ENCODE measurements at places on chromosomes 3 and 15.

GRCh38 chr3:194805546-194805945 lies 119.9 kb downstream of the FAM43A start:
- no peak for DNase-seq

DNA sequence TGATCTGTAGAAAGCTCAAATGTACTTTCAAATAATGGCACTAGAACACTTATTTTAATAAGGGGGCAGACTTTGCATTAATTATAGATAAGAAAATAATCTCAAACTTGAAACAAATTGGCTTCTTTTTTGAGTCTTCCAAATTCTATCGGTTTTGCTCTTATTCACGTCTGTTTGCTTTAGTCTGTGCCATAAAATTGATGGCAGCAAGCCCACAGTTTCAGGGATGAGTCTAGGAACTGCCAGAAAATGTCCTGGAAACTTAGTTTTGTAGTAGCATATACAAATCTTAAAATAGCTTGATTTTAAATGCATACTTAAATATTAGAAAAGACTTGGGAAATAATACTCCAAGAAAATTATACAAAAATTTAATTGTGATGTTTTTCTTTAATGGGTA lies 39.7 kb downstream of the BCHE start:
- peak; percentile 5 for DNase-seq

GRCh38 chr3:180382638-180383180 lies 219.3 kb upstream of the TTC14 start:
- no peak for DNase-seq

GRCh38 chr3:9125278-9125951 lies 124.0 kb downstream of the SRGAP3 start:
- no peak for DNase-seq

DNA sequence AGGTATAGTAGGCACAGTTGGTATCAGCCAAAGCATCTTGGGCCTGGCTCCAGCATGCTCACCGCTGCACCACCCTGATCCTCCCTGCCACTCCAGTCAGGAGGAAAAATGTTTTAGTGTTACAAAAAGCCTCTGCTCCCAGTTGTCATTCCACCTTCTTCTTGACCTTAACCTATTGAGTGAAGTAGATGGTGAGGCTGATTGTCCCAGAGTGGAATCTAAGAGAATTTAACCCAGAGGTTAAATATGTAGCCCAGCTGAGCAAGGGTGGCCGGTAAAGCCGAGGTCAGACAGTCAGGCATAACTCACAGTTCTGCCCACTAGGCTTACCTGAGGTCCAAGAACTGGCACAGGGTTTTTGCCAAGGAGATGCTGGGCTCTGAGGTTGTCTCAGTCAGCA lies 30.7 kb upstream of the TNIK start:
- no peak for DNase-seq

DNA sequence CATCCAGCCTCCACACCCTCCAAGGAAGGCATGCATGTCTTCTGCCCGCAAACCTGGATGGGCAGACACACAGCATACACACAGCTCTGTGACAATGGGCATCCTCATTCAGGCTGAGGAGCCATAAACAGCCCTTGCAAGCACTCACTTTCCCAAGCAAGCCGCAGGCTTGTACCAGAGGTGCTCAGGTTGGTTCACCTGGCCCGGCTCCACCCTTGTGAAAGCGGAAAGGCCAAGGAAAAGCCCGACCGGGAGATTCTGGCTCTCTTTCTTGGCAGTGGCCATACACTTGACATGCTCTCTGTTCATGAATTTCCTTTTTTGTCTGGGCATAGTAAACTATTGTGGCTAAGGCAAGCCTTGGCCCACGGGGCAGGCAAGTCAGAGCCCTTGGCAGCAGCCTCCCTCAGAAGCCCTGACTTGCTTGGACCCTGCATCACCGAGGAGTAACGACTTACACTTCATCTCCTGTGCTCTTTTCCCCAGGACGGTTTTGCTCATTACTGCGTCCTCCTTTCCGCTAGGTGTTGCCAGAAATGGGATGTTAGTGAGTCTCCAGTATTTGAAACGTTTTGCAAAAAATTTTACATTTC lies 74.6 kb upstream of the BNC1 start:
- no peak for DNase-seq

DNA sequence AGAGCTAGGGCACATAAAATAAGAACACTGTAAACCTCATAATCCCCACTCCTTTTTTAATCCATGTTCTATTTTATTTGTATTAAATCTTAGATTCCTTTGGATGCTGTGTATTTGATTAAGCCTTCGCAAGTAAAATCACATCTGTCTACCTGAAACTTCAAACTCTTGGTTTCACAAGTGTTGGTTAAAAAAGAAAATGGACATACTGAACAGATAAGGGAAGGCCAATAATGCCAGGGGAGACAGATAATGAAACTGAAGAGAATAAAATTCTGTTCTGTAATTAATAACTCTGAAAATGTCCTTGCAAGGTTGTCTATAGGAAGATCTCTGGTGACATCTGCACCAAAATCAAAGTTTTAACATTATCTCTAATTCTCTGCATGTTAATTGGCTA lies 114.2 kb downstream of the ULK4 start:
- DNase-seq: no peak

DNA sequence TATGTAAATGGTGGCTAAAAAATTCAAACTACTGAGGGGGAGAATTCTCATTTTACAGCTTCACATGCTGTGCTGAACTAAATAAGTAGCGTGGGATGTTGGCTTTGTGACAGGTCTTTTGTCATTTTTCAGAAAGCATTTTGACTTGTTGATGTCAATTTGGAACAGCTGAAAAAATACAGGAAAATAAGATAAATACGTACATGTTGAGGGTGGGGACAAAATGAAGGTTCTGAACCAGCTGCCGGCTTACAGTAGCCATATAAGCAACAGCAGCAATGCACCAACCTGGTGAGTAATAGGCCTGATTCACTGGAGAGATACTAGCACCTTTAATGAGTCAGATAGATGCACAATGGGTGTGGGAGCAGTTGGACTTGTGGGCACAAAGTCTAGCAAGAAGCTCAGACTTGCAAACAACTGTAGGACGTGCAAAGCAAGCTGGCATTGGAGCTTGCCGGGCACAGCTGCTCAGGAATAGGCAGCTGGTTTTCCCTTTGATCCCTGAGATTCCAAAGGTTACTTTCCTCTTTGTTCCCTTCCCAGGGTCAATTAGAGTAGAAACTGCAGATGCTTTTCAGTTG lies 12.9 kb downstream of the B3GNT5 start:
- peak; percentile 78 for DNase-seq

DNA sequence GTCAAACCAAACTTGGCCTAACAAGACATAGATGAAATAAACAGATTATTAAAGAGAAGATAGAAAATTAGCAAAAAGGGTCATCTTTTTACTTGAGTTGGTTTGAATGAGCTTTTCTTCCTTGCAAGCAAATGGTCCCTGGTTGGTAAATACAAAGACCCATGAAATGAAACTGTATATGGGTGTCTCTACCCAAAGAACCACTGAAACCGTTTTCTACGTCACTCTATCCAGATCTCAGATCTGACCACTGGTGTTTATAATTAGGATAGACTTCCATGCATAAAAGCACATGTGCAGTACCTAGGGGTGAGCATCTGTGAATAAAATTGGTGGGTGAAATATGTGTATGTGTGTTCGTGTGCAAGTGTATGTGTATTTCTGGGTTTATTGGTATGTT lies 73.2 kb downstream of the CLDN11 start:
- DNase-seq: no peak

- no peak for DNase-seq
These were observed 200.0 kb upstream of the CFAP20DC start for GRCh38 chr3:59249698-59250361.

- no peak for DNase-seq
These were observed 68.1 kb downstream of the MEIS2 start for GRCh38 chr15:37032091-37032775.

GRCh38 chr3:72606005-72606800 lies 242.0 kb downstream of the SHQ1 start:
- DNase-seq: no peak

DNA sequence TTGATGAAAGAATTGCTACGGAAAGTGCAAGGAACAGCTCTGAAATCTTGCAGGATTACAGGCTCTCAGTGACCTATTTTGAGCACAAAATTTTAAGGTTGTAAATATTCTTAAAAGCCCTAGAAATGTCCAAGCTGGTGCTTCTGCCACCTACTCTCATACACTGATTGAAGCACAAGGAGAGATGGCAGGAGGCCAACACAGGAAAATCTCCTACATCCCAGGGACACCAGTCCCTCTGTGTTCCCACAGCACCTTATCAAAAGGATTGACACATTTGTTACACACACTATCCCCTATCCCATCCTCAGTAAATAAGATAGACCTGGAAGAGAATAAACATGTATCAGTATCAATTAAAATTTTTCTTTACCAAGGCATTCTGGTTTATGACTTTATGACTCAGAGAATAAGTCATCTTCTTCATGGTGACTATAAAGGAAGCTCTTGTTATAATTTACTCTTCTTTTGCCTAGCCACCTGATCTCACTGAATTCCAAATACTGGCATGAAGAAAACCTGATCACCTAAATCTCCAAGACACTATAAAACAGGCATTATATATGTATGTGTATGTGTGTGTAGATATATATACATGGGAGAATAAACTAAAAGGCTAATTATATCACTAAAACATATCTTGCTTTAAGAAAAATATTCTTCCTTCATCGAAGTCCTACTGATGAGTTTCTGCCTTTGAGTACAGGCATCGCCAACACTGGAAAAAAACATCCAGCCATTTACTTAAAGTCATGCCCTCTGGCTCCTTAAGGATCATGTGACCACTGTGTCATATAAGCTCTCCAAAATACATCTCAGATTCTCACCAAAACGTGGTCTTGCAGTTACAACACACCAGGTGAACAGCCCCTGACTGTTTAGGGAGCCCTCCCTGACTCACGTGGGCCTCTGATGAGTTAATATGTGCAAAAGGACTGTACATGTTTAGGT lies 208.1 kb upstream of the NR2F2 start:
- no peak for DNase-seq

- DNase-seq: no peak
These were observed 51.0 kb upstream of the EIF1B start for GRCh38 chr3:40258555-40258954.

DNA sequence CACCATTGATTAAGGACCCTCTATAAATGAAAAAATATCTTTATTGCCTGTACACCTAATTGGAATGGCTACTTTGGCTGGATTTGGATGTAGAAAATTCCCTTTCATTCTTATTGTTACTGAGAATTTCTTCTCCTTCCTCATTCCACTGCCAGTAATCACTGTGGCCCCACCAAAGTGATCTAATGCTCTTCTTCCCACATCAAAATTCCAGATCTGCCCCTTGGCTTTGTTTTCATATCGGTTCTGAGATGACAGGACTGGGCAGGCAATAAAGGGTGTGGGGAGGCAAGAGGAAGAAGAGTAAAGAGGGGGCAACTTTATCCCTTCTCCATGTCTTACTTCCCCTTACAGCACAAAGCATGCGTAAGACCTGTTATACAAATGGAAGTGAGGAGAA lies 2.1 kb downstream of the ANKUB1 start:
- peak; percentile 49 for DNase-seq

GRCh38 chr15:43440721-43441281 lies 52.2 kb downstream of the TP53BP1 start:
- DNase-seq: peak; percentile 97

GRCh38 chr3:193271101-193271840 lies 30.2 kb downstream of the PLAAT1 start:
- DNase-seq: no peak

DNA sequence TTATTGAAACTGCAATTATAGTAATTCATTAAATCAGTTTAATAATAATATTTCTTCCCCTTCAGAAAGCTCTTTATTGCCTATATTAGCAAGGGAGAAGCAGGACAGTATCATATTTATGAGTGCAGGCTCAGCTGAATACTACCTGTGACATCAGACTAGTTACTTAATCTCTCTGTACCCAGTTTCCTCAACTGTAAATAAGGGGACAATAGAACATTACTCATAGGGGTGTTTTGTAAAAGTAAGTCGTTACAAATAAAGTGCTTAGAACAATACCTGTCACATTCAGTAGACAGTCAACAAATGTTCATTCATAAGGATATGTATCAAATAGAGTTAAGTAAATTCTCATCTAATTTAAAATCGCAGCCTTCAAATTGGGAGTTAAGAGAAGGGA lies 12.1 kb upstream of the VPS39 start:
- no peak for DNase-seq

DNA sequence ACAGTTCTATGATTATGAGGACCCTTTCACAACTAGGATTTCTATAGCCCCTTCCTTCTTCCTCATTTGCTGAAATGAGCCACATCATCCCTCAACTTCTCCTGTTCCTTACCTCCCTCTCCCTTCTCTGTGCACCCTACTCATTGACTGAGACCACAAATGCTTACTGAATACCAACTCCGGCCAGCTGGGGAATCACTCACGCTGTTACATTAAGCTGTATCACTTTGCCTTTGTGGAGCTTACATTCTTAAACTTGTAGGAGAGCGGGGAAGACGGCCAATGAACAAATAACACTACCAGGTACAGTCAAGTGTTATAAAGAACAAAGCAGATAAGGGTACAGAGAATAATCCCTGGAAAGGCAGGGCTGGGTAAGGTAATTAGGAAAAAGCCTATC lies 5.7 kb downstream of the SUCLG2 start:
- DNase-seq: peak; percentile 43

DNA sequence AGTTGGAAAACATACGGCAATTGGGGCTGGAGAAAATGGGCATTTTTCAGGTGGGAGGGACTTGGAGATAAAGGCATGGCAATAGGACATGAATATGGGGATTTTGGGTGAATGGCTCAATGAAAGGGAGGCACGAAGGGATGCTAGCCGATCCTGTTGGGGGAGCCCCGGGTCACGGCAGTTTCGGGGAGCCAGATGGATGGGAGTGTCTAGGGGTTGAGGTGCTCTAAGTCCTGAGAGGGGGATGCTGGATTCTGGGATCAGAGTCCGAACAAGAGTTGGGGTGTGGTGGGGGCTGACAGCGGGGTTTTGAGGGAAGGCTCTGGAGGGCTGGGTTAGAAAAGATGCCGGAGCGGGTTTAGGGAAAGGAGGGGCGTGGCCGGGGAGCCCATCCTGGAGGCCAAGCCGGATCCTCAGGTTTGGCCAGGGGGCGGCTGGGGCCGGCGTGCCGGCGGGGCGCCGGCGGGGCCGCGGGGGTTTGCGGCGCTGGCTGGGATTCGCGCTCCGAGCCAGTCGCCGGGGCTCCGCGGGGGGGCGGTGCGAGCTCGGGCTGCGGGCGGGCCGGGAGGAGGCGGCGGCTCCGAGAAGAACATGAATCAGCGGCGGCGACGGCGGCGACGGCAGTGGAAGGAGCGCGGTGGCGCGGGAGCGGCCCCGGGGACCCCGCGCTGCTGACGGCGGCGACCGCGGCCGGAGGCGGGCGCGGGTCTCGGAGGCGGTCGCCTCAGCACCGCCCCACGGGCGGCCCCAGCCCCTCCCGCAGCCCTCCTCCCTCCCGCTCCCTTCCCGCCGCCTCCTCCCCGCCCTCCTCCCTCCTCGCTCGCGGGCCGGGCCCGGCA lies at the start of gene TYRO3:
TYRO3 (plus strand) TSS at position 813 of the 839 bp plus-strand sequence. CDS start 46 bp downstream, outside the sequence.
- peak; percentile 37 for DNase-seq

All from fibroblast of upper back skin (primary cell).